ENCODE measurements at places on chromosomes 3 and 15.

- no peak for DNase-seq
Observed at GRCh38 chr15:91200101-91200754, 100.2 kb downstream of the SV2B start.

GRCh38 chr3:108525256-108525655 is 14.9 kb upstream of the MYH15 start:
- no peak for DNase-seq

GRCh38 chr3:11155341-11156025 is 1.2 kb downstream of the HRH1 start:
- no peak for DNase-seq

DNA sequence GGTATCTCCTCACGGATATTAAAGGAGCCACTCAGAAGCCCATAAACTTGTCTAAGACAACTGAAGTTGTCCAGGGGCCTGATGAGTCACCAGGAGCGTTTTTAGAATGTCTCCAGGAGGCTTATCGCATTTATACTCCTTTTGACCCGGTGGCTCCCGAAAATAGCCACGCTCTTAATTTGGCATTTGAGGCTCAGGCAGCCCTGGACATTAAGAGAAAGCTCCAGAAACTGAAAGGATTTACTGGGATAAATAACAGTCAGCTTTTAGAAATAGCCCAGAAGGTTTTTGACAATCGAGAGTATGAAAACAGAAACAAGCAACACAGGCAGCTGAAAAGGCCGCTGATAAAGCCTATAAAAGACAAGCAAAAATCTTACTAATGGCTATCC is 4.1 kb downstream of the DET1 start:
- no peak for DNase-seq

DNA sequence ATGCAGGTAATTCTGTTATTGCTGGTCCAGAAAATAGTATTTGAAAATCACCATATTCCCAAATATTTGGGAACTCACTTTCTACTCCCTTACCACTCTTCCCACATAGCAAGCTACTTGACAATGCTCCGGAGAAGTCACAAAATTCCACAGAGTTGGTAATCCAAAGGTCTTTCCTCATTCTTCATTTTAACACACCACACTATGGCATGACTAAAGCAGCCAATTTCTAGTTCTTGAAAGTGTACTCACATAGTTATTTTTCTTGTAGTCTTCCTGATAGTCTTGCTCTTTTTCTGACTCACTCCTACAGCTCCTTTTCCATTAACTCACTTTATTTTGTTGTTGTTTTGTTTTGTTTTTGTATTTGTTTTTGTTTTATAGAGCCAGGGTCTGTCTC is 67.2 kb downstream of the MYO9A start:
- no peak for DNase-seq

All from AG04449 (cell line).